ENCODE measurements at places on chromosomes 2 and 18.
A peak's percentile ranks its signal among the peaks of the same experiment; 100 is the strongest.

DNA sequence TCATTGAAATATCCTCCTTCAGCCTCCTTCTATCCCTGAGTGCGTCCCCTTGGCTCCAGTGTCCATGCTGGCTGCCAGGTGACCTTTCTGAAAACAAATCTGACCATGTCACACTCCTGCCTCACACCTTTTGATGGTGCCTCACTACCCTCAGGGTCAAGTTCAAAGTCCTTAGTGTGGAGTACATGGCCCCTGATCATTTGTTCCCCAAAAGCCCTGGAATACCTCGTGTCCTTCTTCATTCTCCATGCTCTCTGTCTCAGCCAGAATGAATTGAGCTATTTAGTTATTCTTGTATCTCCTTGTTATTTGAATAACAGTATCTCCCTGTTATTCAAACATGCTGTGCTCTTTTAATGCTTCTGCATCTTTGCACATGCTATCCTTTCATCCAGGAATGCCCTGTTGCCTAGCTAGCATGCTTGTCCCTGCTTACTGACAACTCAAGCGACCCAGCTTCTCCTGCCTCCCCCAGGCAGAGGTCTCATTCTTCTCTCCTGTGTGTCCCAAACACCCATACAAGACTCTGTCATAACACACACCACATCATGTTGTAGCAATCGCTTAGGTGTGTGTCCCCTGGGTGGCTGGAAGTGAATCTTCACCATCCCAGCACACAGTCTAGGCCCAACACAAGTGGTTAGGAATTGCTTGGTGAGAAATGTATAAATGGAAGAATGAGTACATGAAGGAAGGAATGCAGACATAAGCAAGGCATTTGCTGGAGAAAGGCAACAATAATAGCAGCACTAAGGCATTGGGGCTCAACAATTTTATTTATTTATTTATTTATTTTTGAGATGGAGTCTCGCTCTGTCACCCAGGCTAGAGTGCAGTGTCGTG, 144.0 kb downstream of the DDX1 start:
- DNase-seq: no peak

DNA sequence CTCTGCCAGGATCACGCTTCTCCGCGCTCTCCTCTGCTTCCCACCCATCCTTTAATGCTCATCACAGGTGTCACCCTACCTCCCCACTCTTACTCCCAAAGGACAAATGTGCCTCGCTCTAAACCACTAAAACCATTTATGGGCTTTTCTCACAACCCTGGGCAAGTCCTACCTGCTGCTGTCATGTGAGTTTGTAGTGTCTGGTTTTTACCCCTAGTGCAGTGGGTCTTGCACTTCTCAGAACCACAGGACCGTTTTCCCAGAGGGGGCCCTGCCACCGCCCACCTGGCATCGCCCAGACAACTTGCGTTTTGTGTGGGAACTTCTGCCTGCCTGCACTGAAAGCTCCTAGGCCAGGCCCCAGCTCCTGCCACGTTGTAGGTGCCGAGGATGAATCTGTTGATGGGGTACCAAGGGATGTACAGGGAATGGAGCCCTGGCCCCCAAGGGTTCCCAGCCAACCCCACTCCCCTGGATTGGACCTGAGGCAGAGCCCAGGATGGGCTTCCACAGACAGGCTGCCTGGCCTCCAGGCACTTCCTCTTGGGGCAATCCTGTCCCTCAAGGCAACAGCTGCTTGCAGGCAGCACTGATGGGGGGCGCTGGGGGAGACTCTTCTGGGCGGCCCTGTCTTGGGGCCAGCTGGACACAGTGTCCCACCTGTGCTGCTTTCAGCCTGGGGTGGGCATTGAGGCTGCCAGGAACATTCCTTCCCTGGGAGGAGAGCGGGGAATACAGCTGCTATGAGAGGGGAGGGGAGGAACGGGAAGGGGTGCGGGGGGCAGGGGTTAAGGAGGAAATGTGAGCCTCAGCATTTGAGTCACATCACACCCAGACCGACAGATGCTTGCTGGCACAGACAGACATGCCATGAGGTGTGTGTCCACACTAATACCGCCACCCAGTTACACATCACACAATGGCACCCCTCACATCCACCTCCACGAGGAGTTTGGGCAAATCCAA, 176.3 kb downstream of the ZFP36L2 start:
- DNase-seq: no peak

GRCh38 chr2:85779641-85780315, 26.0 kb downstream of the ATOH8 start:
- DNase-seq: no peak

GRCh38 chr2:143816916-143817315, 687.7 kb downstream of the ARHGAP15 start:
- DNase-seq: no peak

DNA sequence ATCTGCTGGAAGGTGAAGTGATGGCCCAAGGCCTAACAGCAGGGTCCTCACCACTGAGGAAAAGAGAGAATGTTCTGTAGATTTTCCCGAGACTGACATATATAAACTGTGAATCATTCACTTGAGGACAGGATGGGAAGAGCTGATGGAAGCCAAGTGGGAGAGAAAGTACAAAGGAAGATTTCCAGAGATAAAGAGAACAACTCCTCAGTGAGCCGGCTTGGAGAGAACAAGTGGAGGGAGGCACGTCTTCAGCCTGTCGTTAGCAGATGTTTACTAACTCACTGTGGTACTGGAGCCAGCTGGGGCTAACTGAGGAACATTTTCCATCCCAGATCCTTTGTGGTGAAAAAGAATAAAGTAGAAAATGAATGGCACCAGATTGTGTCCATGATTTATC, 552.9 kb upstream of the TNP1 start:
- DNase-seq: no peak

DNA sequence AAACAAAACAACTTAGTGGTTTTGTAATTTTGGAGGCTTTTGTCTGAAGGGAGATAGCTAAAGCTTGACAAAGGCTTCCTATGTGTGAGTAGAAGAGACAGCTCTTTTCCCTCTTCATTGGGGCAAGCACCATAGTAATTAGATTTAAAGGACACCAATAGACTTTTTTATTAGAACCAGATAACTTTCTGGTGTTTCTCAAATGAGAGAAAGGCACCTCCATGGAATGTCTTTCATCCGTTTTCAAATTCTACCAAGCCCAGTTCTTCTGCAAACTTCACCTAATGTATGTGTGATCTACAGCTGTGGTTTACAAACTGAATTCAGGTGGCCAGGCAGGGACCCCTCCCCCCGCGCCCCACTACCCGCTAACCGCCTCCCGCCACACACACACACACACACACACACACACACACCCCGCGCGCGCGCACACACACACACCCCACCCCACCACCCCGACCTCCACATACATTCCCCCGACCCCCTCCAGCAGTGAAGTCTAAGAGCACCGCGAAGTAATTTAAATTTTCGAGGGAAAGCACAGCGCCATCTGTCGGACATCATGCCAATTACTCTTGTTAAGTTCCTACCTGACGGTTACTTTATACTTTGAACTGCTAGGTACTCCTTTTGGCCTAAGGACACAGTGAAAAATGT, 31.6 kb upstream of the PPP1R1C start:
- DNase-seq: peak; percentile 19

DNA sequence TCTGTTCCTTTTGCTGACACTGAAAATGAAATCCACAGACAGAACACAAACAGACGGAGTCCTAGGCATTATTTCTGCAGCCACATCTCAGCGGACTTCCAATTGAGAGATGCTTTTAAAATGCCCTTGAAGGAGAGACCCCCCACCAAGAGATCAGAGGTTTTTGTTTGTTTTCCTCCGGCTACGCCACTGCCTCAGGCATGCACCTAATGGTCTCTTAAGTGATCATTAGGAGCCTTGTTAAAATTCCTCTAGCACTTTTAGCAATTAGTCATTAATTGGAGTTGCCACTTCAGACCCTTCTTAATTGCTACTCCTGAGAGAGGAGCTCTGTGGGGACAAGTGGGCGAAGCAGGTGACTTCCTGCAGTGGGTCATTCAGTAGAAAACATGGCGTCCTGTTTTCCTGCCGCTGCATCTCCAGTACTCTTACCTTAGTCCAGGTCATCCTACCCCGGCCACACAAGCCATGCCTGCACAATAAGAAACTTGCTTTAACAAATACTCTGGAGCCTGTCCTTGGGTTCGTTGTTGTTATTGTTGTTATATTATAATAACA, 257.7 kb upstream of the CHAC2 start:
- no peak for DNase-seq

DNA sequence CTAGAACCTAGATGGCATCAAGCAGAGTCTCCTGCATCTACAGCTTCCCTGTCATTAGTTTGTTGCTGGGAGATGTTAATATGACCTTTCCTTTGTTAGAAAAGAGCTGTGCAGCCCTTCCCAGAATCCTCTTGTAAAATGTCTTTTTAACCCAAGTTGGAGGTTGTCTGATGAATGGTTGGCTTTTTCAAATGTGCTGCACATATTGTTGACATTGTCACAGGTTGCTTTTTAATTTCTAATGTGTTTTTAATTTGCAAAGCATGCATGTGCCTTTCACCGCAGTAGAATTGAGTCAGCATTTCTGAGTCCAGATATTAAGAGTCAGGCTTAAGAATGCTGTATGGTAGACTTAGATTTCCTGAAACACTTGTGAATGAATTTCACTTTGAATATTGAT, 120.8 kb downstream of the GREB1L start:
- no peak for DNase-seq

GRCh38 chr2:191045141-191045540, 31.2 kb upstream of the STAT1 start:
- no peak for DNase-seq

Data from stimulated activated CD8-positive, alpha-beta memory T cell treated with anti-CD3 and anti-CD28 coated beads, Interleukin-4, amount 100 ng/mL, for 4 hours (primary cell).